ENCODE measurements at places on chromosomes 5 and 9.
A peak's percentile ranks its signal among the peaks of the same experiment; 100 is the strongest.

- DNase-seq: no peak
Measured at GRCh38 chr5:170353011-170353761, 36.0 kb downstream of the KCNMB1 start.

GRCh38 chr5:74954919-74955318 lies 88.7 kb upstream of the FAM169A start:
- DNase-seq: no peak

- peak; percentile 37 for DNase-seq
Measured at GRCh38 chr5:68251386-68251785, 35.8 kb downstream of the PIK3R1 start.

GRCh38 chr9:16866587-16866986 lies 3.9 kb downstream of the BNC2 start:
- no peak for DNase-seq

GRCh38 chr5:7941692-7942091 lies 72.7 kb downstream of the MTRR start:
- no peak for DNase-seq

GRCh38 chr5:180470966-180471582 lies 23.1 kb upstream of the CNOT6 start:
- DNase-seq: peak; percentile 43

- no peak for DNase-seq
Measured at GRCh38 chr5:156888520-156888919, 38.4 kb downstream of the PPP1R2B start.

DNA sequence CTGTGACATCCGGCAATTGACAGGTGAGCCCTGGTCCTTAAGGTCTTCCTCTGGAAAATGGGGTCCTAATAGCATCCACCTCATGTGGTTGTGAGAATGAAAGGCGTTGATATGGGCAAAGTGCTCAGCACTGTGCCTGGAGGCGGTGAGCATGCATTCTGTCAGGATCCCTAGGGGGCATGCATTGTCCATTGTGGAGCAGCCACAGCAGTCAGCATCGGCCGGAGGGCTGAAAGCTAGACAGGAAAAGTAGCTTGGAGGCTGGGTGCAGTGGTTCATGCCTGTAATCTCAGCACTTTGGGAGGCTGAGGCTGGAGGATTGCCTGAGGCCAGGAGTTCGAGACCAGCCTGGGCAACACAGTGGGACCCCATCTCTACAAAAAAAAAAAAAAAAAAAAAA lies 122.2 kb downstream of the LHX2 start:
- DNase-seq: no peak

- DNase-seq: no peak
Measured at GRCh38 chr9:36802201-36802920, 229.7 kb downstream of the MELK start.

- DNase-seq: no peak
Measured at GRCh38 chr5:1304033-1304432, 9.2 kb upstream of the TERT start.

DNA sequence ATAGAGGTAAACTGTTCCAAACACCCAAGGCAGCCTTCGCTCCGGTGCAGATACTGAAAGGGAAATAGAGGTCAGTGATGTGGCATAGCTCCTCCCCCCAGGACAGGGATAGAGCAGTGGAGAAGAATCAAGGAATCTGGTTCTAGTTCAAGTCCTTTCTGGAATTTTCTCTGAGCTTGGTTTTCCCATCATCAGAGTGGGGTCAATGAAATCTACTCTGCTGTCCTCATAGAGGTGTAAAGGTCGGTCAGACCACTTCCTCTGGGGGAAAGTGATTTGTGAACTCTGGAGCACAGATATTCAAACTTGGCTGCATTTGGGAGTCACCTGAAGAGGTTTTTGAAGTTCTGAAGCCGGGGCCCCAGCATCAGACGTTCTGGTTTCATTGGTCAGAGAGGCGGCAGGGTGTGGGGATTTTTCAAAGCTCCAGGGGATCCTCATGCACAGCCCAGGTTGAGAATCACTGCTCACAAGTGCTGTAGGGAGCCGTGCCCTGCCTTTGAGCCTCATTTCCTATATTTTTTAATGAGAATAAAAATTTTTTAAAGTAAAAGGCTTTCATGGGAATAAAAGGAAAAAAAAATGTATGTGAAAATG lies 105.7 kb upstream of the RAD23B start:
- no peak for DNase-seq

- no peak for DNase-seq
Measured at GRCh38 chr9:69371001-69371400, 46.0 kb downstream of the ENTREP1 start.

GRCh38 chr5:35876454-35876853 lies 19.8 kb downstream of the IL7R start:
- no peak for DNase-seq

- DNase-seq: peak; percentile 83
Measured at GRCh38 chr9:129888293-129889121, 53.2 kb downstream of the USP20 start.

- no peak for DNase-seq
Measured at GRCh38 chr9:113707953-113708695, 168.0 kb upstream of the ZNF618 start.

DNA sequence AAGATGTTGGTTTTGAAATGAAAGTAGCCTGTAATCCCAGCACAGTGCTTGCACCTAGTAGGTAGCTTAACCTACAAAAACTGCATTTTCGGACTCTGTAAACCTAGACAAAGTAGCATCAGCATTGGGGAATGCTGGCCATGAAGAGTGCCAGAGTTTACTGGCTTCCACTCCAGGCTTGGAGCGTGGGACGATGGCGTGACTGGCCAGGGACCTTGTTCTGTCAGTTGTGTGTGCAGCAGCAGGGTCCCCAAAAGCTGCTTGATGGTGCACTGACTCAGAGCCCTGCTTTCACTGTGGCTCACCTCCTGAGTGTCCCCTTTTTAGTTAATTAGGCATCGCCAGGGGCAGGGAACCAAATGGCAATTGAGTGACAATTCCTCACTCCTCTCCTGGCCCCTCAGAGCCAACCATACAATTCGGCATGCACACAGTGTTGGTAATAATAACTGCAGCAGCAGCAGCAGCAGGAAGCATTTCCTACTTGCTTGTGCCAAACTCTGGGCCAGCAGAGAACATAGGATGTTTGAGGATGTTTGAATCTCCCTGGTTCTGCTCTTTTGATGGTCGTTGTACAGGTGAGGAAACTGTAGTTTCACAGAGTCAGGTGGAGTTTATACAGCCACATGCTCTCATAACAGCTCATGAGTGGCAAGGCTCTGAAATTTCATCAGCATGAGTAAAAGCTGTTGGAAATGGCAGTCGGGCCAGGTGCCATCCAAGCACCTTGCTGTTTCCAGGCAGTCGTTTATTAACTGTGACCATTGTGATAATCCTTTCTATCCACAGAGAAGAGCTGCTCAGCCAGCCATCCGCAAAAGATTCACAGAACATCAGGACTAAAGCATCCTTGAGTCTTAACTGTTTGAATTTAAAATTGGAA lies 4.2 kb downstream of the UBE2QL1 start:
- DNase-seq: no peak

- no peak for DNase-seq
Measured at GRCh38 chr9:21171351-21171750, 4.9 kb upstream of the IFNA21 start.

- DNase-seq: no peak
Measured at GRCh38 chr5:146173597-146173996, 8.9 kb downstream of the LARS1 start.

DNA sequence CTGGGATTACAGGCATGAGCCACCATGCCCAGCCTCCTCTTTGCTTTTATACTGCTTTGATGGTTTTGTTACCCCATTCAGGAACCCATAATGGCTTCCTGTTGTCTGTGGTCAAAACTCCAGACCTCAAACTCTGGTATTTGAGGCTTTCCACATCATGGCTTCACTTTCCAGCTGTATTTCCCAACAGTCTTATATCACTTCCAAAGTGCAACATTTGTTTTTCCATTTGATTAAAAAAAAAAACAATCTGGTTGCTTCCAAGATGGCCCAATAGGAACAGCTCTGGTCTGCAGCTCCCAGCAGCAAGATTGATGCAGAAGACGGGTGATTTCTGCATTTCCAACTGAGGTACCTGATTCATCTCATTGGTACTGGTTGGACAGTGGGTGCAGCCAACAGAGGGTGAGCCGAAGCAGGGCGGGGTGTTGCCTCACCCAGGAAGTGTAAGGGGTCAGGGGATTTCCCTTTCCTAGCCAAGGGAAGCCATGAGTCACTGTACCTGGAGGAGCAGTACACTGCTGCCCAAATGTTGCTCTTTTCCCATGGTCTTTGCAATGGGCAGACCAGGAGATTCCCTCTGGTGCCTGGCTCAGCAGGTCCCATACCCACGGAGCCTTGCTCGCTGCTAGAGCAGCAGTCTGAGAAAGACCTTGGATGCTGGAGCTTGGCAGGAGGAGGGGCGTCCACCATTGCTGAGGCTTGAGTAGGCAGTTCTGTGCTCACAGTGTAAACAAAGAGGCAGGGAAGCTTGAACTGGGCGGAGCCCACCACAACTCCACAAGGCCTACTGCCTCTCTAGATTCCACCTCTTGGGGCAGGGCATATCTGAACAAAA lies 458.4 kb downstream of the KDM4C start:
- no peak for DNase-seq

DNA sequence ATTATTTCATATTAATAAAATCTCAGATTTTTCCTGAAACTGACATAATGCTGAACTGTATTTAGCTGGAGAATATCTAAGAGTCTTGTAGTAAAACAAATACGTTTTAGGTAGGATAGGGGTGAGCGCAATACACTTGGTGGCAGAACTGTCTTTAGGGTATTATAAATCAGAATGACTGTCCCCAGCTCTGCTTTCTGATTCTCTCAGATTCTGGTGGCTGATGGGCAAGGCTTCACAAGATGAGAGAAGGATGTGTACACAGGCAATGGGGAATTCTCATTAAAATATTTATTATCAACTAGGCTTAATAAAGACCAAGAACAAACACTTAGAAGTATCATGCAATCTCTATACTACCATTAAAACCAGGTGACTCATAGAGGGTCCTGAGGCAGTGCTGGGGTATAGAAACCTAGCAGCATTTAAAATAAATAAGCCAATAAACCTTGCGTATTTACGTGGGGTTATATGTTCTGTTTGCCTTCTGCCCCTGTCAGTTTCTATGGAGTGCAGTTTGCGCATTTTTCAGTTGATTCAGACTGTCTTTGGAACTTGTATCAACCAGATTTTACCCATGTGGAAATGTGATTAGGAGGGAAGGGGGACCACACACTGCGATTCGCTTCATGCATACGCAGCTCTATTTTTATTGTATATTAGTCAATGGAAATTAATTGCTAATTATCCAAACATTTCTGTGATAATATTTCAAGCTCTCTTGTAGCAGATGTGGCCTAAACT lies 1150.7 kb upstream of the WWC1 start:
- DNase-seq: no peak

DNA sequence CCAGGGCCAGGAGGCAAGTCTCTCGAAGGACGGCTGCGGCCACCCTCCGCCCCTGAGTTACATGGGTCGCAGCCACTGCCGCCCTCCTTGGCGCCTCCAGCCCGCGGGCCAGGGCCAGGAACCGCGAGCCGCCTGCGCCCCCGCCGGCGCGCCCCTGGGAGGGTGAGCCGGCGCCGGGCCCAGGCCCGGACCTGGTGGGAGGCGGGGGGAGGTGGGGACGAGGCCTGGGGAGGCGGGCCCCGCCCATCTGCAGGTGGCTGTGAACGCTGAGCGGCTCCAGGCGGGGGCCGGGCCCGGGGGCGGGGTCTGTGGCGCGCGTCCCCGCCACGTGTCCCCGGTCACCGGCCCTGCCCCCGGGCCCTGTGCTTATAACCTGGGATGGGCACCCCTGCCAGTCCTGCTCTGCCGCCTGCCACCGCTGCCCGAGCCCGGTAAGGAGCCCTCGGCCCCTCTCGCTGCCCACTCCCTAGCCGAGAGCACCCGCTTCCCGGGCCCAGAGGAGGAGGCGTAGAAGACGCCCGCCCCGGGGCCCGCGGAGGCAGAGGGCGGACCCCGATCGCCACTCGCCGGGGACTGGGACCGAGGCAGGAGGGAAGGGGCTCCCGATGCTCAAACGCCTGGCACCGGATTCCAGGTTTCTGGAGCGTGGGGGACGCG lies at the start of gene ASS1:
TSS of gene ASS1 (plus strand) at position 397 of the 657 bp plus-strand sequence. CDS start 7,268 bp downstream, outside the sequence.
- no peak for DNase-seq

Measured in T-helper 9 cell (primary cell).